Fibroblast of skin of left biceps (primary cell): ENCODE measurements at places on chromosomes 16 and 17.

DNA sequence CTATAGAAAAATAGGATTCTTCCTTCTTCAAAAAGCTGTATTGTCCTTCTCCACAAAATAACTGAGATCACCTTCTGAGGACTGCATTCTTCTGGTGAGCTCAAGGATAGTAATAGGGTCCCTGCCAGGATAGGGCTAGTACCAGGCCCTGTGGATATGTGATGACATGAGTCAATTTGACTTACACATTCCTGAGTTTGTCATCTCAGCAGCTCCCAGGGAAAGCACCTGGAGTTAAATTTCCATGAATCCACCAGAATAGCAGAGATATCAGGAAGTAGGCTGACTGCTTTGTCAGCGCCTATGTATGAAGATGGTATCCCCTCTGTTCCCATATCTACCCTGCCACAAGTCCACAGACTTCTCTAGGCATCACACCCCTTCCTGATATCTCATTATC is 225.8 kb downstream of the PMP22 start:
- no peak for DNase-seq

- DNase-seq, result no peak
Observed at GRCh38 chr16:57268804-57269800, 15.4 kb downstream of the PLLP start.

DNA sequence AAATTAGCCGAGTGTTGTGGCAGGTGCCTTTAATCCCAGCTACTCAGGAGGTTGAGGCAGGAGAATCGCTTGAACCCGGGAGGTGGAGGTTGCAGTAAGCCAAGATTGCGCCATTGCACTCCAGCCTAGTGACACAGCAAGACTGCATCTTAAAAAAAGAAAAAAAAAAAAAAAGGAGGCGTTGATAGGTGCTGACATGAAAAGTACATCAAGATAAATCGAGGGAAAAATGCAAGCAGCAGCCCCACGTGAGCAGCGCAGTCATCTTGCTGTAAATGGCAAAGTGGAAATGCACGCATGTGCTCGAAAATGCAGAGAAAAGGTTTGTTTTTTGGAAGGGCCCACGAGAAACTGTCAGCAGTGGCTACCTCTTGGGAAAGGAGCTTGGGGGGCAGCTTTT is 20.9 kb downstream of the MXRA7 start:
- DNase-seq, result no peak

DNA sequence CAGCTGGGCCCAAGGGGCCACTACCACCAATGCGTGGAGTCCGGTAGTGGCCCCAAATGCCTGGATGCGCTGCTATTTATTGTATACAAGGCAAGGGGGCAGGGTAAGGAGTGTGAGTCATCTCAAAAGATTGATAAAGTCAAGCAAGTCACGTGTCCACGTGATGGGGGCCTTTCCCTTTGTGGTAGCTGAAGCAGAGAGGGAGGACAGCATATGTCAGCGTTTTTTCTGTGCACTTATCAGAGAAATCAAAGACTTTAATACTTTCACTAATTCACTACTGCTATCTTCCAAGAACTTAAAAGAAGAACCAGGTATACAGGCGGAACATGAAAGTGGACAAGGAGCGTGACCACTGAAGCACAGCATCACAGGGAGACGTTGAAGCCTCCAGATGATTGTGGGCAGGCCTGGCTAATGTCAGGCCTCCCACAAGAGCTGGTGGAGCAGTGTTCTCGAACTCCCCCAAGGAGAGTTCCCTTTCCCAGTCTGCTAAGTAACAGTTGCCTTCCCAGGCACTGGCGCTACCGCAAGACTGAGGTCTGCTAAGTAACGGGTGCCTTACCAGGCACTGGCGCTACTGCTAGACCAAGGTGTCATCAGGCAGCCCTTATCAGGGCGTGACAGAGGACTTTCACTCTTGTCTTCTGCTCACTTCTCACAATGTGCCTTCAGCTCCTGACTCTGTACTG is 10.8 kb upstream of the ASB16 start:
- no peak for DNase-seq

DNA sequence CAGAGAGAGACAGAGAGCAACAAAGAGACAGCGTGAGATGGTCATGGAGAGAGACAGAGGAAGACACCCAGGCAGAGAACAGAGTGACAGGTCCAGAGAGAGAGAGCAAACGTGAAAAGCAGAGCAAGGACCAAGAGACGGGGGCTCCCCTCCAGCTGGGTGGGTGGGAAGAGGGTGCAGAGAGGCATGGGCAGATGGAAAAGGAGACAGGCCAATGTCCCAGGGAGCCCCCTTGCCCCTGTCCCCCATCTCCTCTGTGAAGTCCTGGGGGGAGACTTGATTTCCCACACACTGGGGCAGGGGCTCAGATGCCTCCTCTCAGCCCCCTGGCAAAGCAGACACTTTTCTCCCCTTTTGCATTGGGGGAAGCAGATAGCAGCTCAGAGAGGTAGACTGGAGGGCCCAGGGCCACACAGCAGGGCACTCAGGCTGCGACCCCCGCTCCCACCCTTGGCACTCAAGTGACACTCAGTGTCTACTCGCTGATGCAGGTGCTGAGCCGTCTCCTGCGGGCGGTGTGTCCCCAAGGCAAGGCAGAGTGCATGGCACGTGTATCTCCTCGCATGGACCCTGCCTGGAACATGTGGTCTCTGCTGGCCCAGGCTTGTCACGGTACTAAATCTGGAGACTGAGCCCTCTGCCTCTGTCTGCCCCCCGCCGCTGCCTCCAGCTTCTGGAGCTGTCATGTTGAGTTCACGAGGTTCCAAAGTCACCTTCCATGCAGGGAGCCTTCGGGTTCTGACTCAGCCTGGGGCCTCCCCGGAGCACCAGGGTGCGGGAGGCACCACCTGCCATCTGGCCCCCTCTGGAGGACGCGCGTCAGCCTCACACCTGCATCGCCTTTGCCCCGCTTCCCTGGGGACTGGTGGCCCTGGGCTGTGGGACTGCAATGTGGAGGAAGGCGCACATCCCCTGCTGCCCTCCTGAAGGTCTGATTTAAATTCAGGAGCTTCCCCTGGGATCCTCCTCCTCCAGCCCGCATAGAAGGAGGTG is 215.9 kb upstream of the GSE1 start:
- DNase-seq, result no peak

- no peak for DNase-seq
Observed at GRCh38 chr16:89738538-89739317, 17.4 kb downstream of the ZNF276 start.

DNA sequence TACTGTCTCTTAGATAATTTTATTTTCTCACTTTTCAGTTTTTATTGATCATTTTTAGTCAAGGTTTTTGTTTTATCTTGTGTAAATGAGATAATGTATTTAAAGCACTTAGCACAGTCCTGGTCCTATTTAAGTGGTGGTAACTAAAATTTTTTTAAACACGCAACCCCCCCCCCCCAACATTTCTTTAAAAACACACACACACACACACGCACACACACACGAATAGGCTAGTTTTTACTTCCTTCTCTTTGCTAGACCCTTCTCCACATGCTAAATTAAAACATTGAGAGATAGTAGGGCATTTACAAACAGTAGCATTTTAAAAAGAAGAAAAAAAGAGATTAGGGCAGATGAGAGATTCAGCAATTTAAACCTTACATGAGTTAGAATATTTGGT is 5.0 kb downstream of the NFATC3 start:
- DNase-seq, result no peak

DNA sequence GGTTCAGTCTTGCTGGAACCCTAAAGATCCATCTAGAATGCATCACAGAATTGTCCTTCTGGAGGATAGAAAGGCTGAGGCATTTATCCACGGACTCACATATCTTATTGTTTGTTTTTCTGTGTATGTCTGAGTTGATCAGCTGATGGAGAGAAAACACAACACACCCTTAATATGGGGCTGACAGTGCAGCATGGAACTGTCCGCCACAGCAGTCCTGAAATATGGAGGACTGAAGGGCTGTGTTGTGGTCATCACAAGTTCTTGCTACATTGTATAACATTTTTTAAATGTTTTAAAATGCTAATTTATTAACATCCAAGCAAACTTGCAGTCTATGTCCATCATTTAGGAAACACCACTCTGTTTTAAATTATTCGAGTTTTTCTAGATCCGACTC is 448.9 kb upstream of the ERCC4 start:
- no peak for DNase-seq

DNA sequence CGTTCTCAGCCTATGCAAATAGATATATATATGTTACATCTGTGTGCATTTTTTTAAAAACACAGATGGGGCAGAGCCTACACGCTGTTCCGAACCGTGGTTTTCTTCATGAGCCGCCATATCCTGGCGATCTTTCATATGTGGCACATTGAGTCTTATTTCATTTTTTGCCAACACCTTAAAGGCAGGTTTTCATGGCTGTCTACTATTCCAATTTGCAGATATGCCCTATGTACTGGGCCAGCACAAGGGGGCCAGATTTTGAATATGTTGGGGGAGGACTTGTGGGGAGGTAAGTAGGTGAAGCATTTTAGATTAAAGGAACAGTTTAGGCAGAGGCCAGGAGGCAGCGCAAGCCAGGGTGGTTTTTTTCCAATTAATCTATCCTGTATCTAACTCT is 16.0 kb downstream of the WFDC1 start:
- DNase-seq, result no peak

DNA sequence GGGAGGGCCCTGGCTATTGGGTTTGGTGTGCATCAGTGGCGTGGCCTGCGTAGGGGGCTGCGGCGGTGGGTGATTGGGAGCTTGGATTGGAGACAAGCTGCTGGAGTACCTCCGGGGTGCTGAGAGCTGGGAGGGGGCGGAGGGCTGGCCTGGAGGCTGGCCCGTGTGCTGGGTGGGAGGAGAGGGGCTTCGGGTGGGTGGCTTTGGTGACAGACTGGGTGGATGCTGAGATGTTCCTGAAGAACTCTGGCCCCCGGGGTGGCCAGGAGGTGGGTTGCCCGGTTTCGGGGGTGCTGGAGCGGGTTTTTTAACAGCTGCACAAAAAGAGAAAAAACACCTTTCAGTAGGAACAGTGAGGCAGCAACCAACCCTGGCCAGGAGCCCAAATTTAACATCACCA is 84.1 kb downstream of the ARHGAP17 start:
- no peak for DNase-seq
